ENCODE measurements at places on chromosomes 6 and 20.

- no peak for DNase-seq
Measured at GRCh38 chr6:127990074-127990473, 89.2 kb upstream of the THEMIS start.

- DNase-seq, result no peak
Measured at GRCh38 chr20:23337312-23337711, 13.3 kb upstream of the NXT1 start.

DNA sequence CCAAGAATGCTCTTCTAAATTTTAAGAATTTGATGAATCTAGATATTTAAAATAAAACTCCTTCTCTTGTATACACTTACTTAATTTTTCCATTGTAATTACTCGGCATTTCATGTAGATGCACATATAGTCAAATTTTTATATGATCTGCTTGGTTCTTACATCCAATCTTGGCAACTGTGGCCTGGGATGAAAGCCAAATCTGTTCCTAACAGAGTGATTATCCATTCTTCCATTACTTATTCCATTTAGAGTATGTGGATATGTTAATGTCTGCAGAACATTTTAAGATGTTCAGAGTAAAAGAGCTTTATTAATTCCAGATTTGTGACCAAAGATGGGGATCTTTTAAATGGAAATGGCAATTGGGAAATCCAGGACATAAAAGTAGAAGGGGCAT is 144.1 kb upstream of the PDE7B start:
- DNase-seq, result no peak

DNA sequence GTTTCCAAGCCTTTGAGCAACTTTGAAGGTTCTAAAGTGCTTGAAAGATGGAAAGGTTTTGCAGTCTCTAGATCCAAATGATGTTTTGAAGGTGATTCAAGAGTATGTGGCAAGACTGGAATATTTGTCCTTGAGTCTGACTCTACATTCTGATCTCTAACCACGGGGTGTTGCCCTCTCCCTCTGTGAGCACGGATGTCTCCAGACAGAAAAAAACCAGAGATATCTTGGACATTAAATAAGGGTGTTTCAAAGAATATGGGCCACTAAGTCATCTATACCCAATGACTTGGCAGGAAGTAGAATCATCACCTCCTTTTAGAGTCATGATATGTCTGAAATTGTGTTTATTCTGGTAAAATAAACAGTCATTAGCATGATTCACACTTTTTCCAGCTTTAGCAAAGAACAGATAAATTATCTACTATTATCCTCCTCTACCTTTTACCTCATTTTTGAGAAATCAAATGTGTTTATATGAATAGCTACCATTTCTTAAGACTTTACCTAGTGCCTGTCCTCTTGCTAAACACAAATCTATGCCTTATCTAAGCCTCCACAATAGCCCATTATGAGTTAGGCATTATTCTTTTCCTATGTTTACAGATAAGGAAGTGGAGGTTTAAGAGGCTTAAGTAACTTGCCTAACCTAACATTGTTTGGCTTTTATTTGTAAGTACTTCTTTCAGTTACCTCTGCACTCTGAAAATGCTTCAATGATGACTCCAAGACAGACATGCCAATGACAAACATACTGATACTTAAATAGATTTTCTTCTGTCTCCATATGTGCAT is 384.4 kb downstream of the BMP2 start:
- no peak for DNase-seq

DNA sequence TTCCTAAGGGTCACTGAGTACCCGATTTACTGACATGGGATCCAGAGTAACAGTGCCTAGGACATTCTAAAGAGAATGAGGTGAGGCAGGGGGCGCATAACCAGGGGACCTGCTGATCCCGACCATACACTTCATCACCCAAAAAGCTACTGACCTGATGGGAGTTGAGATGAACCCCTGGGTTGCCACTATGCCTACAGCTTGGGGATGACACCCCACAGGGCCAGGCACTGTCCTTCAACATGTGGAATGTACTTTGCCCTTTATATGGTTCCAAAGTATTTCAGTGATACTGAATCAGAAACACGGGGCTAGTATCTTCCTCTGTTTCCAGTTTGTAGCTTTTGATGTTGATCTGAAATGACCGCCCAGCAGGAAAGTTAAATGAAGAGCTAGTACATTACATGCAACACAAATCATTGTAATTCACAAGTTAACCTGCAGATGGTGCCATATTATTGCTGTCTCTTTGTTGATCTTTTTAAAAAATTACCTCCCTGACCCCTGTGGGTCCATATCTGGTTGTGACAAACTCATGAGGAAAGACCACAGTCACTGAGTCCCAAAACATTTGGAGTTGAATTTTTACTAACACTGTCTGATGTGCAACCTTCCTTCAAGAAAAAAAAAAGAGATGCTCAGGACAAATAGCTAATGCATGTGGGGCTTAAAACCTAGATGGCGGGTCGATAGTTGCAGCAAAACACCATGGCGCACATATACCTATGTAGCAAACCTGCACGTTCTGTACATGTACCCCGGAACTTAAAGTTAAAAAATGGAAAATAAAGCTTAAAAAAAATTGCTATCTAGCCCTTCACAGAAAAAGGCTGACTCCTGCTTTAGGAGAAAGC is 42.7 kb upstream of the GCNT2 start:
- peak; percentile 60 for DNase-seq

All from EL (cell line).